CD4-positive, alpha-beta T cell treated with Interleukin-4 for 1 hour (primary cell): ENCODE measurements at places on chromosomes 13 and 19.

DNA sequence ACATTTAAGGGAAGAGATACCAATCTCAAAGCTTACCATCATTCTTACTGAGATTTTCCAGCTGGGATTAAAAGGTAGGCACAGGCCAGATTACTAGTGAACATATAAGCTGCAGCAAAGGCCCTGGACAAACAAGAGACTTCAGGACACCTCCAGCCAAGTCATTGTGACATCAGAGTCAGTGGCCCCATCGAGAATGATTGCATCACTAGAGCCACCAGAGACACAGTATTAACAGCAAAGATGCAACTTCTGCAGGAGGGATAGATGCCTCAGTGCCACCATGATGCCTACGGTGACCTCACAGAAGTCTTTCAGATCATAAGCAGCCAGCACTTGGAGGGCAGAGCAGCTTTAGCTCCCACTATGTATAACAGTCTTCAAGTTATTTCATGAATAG, 8.6 kb downstream of the RUBCNL start:
- peak; percentile 73 for DNase-seq

- no peak for DNase-seq
These were observed 237.4 kb downstream of the RGCC start for GRCh38 chr13:41694545-41695301.

- no peak for DNase-seq
These were observed 610.4 kb downstream of the TBC1D4 start for GRCh38 chr13:74871369-74872070.

- no peak for DNase-seq
These were observed 118.4 kb downstream of the RAB20 start for GRCh38 chr13:110442930-110443621.

- DNase-seq: no peak
These were observed 535.2 kb downstream of the LIG4 start for GRCh38 chr13:107680115-107680514.

DNA sequence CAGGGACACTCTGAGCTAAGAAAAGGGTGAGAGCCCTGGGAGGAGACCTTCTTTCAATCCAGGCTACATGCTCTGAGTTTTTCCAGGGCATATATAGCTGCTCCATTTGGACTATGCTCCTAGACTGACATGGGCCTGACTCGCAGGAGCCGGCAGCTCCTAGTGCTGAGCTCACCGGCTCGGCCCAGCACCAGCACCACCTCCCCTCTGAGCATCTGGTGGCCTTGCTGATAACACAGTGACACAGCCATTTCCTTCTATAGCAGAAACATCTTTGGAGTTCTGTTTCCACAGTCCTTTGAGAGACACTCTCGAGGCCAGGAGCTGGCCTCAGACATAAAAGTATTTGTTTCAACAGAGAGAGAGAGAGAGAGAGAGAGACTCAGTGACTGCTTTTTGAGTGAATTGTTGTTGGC, 184.9 kb downstream of the TM9SF2 start:
- no peak for DNase-seq

DNA sequence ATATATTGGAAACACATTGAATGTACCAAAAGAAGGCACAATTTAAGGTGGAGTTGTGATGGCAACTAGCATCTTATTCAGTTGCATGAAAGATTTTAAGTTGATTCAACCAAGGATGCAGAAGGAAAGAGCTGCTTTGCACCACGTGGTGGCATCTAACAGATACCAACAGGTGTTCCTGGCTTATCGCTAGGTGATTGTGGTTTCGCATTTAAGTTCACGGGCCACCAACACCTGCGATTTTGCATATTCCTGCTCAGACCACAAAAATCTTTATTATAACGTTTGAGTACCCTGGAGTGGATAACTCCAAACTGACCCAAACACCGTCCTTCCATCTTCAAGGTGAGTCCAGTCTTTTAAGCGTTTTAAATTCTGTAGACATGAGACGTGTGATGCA, 45.3 kb downstream of the RGCC start:
- peak; percentile 38 for DNase-seq

DNA sequence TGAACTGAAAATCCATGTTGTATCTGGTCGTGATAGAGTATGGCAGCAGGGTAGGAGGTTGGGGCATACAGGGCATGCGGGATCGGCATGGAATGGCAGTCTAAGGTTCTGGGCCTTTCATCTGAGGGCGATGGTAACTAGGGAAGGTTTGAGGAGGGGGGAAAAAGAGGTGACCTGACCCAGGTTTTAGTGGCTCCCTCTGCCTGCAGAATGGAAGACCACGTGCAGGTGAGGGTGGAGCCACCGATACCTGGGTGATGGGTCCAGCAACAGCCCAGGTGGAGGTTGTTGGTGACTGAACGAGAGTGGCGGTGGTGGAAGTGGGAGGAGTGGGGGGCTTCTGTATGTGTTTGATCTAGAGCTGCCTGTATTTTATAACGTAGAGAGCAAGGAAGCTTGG, 3.8 kb downstream of the ZNF749 start:
- DNase-seq: no peak

DNA sequence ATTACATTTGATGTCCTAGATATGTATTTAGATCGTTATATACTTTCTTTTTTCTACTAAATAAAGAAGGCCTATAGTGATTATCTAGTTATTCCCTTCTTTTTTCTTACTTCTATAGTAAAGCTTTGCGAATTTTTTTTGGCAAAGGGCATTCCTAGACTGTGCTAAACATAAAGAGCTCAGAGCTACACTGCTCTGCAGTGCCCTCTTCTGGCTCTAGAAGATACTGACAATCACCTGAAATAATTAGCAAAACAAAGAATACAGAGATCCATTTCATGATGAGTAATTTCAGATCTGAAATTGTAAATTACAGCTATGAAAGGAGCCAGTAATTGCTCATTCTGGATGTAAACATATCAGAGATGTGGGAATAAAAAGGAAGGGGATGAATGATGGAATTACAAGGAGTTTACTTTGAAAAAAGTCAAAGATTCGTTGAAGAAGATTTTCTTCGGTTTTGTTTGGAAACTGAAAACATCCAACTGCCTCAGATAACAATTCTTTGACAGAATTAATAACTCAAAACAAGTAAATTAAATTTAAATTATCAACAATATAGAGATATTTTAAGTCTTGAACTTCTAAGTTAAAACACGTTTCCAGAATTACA, 288.5 kb downstream of the NALCN start:
- peak; percentile 36 for DNase-seq

DNA sequence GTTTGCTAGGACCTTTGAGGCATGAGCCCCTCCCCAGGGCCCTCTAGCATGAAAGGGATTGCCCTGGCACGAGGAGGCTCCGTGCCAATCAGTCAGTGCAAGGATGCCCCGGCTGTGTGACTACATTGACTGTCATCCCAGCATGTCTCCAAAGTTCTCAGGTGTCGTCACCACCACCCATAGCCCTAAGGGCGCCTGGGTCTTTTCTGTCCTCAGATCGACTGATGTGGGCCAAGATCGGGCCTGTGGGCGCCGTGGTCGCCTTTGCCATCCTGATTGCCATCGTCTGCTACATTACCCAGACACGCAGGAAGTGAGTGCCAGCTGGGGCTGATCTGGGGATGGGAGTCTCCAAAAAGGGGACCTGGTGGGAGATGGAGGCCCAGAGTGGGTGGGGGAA, 18.4 kb downstream of the MAG start:
- no peak for DNase-seq

GRCh38 chr19:56980906-56981305, 138.9 kb upstream of the USP29 start:
- no peak for DNase-seq

GRCh38 chr19:41991025-41991424, 3.0 kb downstream of the ATP1A3 start:
- DNase-seq: no peak

- peak; percentile 57 for DNase-seq
These were observed 8.5 kb downstream of the PLEKHA4 start for GRCh38 chr19:48859711-48860572.

DNA sequence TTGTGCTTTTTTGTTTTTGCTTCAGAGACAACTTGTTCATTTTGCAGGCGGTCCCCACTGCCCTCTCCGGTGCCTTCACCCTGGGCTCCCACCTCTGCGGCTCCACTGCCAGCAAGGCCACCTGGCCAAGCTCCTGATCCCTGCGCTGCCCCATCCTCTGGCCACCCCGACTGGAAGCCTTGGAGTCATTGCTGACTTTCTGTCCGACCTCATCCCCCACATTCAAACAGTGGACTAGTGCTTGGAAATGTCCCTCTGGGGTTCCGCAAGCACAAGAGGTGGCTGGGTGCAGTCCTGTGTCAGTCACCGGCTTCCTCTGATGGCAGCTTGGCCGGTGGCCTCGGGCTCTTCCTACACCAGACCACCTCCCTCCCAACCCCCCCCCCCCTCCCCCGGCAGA, 17.0 kb downstream of the IL17D start:
- DNase-seq: no peak

DNA sequence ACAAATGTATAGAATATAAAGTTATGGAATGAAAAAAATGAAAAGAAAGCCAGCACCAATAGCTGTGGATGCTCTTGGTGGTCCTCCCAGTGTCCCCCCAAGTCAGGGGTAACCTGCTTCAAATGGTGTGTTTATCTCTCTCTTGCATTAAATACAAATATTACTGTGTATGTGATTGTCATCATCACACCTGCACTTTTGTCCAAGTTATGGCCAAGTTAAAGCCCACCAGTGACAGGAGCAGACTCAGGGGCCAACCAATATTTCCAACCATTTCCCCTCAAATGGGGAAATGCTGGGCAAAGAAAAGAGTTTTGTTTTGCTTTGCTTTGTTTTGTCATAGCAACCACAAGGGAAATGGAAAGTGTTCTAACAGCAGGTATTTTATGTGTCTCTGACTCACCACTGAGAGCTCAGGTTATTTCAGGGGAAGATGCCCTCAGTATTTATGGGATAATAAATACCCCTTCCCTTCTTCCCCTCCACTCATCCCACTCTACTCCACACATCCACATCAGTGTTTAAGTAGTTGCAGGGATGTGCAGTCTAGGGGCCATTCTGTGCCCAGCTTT, 133.6 kb downstream of the COL4A1 start:
- no peak for DNase-seq

GRCh38 chr19:30522341-30522740, 150.2 kb downstream of the ZNF536 start:
- no peak for DNase-seq

DNA sequence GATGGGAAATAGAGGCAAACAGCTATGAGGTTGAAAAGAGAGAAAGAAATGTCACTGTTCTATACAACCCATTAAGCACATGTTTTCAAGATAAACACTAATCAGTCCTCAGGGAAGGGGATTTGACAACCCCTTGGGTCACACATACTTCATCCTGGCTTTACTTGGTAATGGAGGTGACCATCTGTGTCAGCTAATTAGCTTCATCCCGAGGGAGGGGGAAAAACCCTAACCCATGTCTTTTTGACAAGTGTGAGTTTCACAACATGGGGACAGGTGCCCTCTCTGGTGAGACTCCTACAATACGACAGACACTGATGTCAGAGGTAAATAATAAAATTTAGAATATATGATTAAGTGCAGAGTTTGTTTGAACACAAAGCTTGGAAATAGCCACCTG, 43.1 kb downstream of the ZNF611 start:
- no peak for DNase-seq

DNA sequence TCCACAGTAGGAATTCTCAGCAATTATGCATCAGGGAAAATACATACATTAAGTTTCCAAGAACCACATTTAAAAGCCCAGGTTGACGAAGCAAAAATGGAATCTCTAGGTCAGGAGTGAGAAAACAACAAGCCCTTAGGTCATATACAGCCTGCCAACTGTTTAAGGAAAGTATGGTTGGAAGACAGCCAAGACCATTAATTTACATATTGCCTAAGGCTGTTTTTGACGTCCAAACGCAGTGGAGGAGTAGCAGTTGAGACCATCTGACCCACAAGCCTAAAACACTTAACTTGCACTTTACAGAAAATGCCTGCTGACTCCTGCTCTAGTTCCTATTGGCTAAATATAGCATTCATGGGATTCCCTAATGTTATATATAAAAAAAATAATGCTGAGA, 299.0 kb downstream of the ITGBL1 start:
- no peak for DNase-seq

DNA sequence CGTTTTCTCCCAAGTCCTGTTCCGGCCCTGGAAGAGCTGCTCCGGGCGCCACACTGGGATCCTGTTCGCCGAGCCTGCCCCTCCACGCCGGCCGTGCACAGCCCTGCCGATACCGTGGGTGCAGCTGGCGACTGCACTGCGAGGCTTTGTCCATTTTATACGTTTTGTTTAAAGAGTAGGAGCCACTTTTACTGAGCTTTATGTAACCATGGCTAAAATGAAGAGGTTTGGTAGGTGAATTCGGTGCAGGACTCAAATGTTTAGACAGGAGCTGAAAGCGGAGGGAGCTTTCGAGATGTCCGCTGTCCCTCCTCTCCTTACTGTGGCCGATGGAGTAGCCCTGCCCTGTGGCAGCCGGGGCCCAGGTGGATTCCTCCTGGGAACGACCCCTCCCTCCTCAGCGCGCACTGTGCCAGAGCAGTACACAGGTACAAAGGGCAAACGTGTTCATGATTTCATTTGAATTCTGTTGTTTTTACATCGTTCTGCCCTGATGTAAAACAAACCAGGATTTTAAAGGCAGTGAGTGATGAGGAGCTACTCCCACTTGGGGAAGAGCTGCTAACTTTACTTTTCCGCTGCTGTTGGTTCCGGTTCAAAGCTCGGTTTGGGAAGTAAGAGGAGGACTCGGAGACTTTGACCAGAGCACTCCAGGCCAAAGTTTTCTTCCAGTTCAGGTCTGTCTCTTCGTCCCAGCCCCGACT, 1.7 kb downstream of the COL4A2 start:
- no peak for DNase-seq

GRCh38 chr19:33521480-33522370, at the start of gene PEPD:
PEPD (minus strand) TSS chr19:33521791; CDS start chr19:33521760, 31 bp downstream.
- peak; percentile 91 for DNase-seq

DNA sequence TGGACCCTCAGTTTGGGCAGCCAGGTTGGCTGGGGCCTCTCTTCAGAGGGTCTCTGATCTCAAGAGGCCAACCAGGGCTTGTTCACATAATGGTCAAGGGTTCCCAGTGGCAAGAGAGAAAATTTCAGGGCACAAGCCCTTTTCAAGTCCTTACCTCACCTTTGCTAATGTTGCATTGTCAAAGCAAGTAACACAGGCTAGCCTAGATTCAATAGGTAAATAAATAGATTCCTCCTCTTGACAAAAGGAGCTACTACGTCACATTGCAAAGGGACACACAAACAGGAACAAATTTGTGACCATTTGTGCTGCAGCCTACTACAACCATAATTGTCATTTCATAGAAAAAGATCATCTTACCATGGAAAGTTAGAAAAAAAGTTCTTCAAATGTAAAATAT, 33.9 kb upstream of the FRY start:
- DNase-seq: no peak

GRCh38 chr13:110882972-110883371, 31.9 kb downstream of the ANKRD10 start:
- no peak for DNase-seq

- DNase-seq: no peak
These were observed 32.5 kb downstream of the DLEU7 start for GRCh38 chr13:50810998-50811397.
